ENCODE measurements at places on chromosomes 3 and 15.

DNA sequence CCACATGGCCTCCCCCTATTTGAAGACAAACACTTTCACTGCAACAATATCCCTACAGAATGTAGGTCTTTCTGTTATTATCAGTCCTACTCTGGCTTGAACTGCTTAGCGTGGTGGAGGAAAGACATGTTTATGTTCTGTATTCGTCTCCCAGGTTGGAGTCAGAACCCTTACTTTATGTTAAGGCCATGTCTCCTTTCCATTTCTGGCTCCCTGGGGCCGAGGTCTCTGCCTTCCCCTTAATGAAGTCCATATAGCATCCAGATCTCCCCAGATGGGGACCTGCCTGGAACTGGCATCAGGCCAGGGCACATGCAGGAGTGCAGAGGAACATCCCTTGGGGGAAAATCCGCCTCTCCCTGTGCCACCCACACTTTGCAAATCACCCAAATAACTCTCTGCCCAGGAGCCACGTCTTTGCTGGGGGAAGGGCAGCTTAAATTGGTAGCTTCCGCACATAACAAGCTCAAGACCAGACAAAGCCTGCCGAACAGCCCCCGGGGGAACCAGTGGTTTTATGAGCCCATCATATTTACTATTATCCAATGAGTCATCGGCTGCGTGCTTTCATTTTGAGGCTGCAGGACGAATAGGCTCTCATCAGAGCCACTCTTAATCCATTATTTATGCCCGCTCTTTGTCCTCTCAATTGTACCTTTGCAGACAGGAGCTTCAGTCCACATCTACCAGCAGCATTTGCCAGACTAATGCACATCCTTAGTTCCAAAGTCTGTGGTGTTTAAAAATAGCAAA, 237.0 kb downstream of the UACA start:
- peak; percentile 93 for DNase-seq

DNA sequence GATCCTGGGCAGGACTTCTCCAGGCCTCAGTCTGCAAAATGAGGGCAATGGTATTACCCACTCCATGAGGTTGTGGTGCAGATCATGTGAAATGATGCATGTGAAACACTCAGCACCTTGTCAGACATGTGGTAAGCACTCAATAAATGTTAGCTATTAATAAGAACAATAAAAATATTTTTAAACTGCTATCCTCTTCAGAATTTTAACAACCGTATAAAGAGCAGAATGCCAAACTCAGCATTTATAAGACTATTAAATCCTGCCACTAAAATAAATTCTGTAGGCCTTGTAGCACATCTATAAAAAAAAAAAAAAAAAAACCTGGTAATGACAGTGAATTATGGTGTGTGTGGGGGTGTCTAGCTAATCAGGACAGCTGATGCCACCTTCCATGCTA, 213.9 kb upstream of the UMPS start:
- no peak for DNase-seq

- DNase-seq: peak; percentile 78
These were observed 13.4 kb downstream of the RTP1 start for GRCh38 chr3:187210545-187211327.

GRCh38 chr15:53559364-53560277, 199.8 kb downstream of the WDR72 start:
- no peak for DNase-seq

DNA sequence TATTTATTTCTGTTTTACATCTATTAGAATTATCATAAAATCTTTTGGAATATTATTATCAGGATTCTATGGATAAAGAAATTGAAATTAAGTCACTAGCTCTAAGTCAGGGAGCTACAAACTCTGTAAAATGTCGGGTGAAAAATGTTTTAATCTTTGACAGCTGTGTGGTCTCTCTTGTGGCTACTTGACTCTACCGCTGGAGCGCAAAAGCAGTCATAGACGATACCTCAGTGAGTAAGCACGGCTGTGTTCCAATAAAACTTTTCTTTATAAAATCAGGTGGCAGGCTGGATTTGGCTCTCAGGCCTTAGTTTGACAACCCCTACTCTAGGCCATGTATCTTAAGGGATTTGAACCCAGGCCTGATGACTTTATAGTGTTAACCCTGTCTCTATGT, 88.5 kb upstream of the PFN2 start:
- DNase-seq: no peak
